ENCODE measurements at places on chromosomes 4 and X.
A peak's percentile ranks its signal among the peaks of the same experiment; 100 is the strongest.

DNA sequence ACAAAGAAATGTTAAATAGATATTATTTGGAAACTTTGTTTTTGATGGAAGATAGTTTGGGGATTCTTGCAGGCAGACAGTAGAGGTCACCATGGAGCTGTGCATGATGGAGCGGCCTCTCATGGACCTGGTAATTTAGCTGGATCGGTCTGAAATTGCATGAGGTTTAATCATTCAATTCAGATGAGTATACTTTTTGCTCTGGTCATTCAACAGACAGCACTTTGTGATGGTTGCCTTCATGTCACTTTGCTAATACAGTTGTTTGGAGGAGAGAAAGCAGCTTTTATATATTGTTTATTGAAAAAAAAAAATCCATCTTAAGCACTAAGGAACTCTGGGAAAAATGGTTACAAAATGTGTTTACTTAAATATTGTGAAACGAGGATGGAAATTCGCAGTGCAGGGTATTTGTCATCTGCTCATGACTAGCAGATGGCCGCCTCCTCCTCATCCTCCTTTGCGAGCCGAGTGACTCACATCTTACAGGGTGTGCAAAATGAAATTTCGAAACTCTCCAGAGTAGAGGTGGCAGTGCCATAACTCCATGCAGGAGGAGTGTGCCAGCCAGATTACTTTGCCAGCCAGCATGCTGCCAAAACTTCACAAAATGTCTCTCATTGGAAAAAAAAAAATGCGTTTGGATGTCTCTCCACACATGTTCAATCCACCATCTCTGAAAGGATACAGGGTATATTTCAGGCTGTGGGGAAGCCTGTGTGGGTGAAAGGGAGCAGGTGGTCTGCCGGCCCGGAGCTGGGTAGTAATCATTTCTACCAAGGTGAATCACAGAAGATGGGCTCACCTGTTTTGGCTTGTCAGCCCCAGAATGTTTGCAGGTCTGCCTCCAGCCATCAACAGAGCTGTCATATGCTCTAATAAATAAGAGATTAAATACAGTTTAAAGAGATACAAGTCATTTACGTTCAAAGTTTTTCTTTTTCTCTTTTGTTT is 314.9 kb upstream of the DIPK2B start:
- DNase-seq = peak; percentile 24

- DNase-seq = no peak
Observed at GRCh38 chr4:184415071-184415470, 59.3 kb downstream of the IRF2 start.

DNA sequence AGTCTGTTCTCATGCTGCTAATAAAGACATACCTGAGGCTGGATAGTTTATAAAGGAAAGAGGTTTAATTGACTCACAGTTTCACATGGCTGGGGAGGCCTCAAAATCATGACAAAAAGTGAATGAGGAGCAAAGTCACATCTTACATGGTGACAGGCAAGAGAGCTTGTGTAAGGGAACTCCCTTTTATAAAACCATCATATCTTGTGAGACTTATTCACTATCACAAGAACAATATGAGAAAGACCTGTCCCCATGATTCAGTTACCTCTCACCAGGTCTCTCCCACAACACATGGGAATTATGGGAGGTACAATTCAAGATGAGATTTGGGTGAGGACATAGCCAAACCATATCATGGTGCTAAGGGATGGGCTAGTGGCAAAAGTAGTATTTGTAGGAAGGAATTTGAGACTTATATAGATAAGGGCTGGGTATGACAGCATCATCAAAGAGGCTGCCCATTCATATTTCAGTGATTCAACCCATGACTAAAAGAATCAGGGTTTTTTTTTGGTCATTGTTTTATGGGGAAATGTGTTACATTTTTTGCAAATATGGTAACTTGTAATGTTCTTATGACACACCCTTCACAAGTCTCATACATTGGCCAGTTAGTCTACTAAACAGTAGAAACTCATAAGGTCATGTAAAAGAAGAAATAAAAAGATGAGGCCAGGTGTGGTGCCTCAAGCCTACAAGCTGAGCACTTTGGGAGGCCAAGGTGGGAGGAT is 34.7 kb downstream of the NUP62CL start:
- no peak for DNase-seq

GRCh38 chr4:94897023-94897422 is 139.3 kb downstream of the BMPR1B start:
- DNase-seq = no peak

DNA sequence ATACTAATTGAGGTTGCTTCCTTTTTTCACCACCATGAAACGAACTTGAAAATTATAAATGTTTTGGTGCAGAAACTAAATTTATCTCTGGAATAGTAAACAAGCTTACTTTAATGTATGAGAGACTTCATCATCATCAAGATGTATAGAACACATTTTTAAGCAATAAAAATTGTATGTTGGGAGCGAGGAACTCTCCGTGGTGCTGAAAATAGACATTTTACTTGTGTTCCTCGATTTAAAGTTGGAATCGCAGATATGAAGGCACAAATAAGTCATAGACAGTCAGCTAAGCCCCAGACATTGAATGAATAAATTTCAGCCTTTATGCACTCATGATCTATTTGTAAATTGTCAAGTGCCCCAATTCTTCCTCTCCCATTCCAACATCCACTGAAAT is 310.7 kb downstream of the STK32B start:
- DNase-seq = peak; percentile 39

GRCh38 chrX:136623396-136623795 is 24.6 kb upstream of the CD40LG start:
- no peak for DNase-seq

- DNase-seq = no peak
Observed at GRCh38 chr4:163195247-163195765, 28.6 kb upstream of the NAF1 start.

GRCh38 chr4:113674733-113675132 is 86.8 kb downstream of the CAMK2D start:
- DNase-seq = no peak

- no peak for DNase-seq
Observed at GRCh38 chrX:43002526-43003203, 224.7 kb upstream of the PPP1R2C start.

DNA sequence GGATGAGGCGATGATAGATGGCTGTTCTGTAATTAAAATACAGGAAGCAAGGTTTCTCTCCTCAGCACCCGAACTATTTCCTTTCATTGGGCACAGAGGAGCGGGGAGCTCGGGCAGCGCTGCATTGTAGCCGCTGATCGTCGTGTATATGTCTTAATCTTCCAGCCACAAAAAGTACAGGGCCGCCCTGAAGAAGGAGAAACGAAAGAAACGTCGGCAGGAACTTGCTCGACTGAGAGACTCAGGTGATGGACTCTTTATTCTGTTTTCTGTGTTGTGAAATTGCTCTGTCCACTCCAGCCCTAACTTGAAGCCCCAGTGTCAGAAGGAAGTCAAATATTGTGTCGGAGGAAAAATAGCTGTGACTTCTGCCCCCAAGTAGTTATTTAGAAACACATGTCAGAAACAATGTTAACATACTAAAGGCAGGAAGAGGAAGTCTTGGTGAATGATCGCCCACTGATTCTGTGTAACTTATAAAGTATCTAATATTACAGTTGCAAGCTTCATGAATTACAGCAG is 546 bp downstream of the ZRSR2 start:
- no peak for DNase-seq

DNA sequence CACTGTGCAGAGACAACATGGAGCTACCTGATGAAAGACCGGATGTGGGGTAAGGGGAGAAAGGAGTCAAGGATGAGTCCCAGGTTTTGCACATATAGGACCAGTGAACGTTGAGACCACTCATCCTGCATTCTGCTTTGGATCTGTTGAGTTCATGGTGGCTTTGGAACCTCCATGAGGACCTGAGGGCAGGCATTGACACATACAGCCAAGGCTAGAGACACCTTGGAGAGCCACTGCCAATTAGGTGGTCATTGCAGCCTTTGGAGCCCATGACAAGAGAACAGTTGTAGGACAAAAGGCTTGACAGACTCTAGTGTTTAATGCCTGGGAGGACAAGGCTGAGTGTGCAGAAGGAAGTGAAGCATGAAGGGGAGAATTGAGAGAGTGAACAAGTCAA is 87.9 kb downstream of the STK32B start:
- no peak for DNase-seq

GRCh38 chrX:140141444-140142029 is 176.2 kb upstream of the CXorf66 start:
- DNase-seq = peak; percentile 51

DNA sequence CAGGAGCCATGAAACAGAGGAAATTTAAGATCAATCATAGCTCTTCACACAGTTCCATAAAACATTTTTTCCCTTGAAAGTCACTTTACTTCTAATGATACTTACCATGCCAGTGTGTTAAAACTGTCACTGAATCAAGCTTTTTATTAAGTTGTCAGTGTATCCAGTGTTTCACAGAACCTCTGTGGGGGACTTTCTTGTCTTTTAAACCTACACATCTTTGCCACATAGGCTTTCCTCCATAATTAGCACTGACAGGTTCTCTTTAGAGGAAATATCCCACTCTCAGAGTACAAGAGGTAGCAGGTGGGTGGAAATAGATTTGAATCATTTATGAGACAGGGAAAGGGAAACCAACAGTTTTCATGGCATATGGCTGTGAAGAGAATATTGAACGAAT is 25.8 kb upstream of the DYNLT3 start:
- DNase-seq = no peak

- no peak for DNase-seq
Observed at GRCh38 chr4:128604840-128605239, 204.7 kb upstream of the JADE1 start.

- no peak for DNase-seq
Observed at GRCh38 chrX:150352114-150352513, 11.0 kb upstream of the MAMLD1 start.

GRCh38 chr4:6092131-6092530 is 73.9 kb upstream of the C4orf50 start:
- DNase-seq = peak; percentile 34

DNA sequence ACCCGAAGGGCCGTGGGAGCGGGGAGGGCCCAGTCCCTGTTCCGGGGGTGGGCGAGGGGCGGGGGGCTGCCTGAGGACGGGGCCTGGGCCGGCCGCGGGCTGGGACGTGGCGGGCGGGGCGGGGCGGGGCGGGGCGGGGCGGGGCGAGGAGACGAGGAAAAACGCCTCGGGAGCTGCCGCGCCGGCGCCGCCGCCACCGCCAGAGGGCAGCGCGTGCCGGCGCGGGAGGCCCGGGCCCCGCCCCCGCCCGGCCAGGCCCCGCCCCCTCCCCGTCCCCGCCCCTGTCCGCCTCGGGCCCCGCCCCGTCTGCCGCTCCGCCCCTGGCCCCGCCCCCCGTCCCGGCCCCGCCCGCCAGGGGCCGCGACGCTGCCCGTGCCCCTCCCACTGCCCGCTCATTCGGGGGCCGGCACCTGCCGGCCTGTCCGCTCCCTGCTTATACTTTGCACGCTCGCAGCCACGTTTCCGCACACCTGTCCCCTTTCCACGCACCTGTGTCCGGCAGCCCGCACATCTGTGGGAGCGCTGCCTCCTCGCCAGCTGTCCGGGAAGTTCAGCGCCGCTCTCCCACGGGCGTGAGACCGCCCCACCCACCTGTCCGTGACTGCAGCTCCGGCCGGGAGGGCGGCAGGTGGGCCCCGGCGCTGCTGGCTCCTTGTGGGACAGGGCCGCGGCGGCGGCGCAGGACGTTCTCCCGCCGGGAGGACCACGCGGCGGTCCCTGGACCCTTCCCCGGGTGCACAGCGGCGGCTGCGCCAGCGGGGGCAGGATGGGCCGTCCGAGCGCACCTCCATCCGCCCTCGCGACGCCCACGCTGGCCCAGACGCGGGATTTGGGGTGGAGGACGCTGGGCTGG is 1.7 kb upstream of the FGFRL1 start:
- DNase-seq = no peak
